ENCODE measurements at places on chromosomes 4 and X.

DNA sequence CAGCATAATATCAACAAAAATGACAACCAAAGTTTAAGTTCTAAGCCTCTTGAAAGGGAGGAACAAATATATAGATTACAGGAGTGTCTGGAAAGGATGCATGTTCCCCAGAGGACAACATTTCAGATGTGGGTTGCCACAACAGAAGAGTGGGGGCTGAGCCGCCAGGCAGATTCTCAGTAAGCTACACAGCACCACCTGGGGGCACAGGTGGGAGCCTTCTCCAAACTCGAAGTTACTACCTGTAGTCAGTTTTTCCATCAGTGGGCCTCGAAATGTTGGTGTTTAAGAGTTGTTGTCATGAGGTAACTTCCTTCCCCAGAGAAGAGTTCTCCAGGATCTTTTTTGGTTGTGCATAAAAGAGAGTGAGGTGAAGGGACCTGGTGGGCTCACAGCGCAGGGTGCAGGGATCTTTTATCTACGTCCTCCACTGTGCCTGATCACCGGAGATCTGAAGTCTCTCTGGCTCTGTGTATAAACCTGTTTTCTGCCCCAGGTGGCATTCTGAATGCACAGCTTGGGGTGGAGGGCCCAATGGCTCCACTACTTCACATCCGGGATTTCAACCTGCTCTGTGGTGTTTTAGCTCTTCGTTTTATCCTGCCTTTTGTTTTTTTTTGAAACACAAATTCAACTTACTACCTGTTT is 58.4 kb upstream of the STS start:
- DNase-seq, result no peak

DNA sequence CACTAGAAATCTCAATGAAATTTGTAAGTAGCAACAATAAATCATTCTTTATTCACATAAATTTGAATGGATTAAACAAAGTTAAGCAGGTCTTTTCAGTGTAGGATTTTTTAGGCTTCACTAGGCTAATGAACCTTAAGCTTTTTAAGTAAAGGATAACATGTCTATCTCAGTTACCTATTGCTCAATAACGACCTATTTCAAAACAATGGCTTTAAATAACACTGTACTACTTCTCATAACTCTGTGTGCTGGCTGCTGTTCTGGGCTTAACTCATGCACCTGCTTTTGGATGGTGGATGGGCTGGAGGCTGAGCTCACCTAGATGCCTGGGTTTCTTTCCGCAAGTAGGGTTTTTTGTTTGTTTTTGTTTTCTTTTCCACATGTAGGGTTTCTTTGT is 495.0 kb upstream of the SLIT2 start:
- no peak for DNase-seq

- no peak for DNase-seq
These were observed 6.2 kb upstream of the CSF2RA start for GRCh38 chrX:1262369-1262768.

- DNase-seq, result no peak
These were observed 33.7 kb downstream of the IDS start for GRCh38 chrX:149471397-149471796.

- no peak for DNase-seq
These were observed 102.3 kb downstream of the ANKRD50 start for GRCh38 chr4:124610211-124610610.

DNA sequence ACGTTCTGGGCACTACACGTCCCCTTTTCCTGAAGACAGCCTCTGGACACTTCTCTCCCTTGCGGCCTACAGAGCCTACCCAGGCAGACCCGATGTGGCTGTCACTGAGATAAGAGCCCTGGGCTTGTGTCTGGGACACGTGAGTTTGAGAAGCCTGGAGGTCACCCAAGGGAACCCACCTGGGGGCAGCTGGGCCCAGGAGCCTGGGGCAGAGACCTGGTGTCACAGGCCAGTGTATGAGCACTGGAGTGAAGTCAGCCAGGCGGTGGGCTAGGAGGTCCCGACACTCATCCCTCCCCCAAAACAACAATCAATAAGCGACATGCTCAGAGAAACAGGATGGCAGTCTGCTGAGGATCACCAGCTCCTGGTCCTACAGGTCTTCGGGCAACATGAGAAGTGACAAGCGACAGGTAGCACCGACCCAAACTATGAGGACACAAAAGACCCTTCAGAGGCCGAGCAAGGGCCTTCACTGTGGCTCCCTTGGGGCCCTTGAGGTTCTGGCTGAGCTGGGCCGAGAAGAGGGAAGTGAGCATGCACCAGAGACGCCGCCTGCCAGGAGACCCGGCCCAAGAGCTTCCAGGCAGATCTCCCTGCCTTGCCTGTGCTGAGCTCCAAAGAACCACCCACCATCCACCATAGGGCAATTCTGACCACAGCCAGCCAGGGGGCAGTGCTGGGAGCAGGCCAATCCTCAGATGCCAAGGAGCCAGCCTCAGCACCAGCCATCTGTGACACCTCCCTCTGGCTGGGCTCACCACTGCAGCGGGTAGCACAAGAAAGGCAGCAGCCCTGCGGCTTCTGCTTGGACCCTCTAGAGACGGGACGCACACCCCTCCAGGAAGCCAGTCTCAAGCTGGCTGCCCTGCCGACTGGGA is 11.0 kb upstream of the DUSP9 start:
- DNase-seq, result no peak

DNA sequence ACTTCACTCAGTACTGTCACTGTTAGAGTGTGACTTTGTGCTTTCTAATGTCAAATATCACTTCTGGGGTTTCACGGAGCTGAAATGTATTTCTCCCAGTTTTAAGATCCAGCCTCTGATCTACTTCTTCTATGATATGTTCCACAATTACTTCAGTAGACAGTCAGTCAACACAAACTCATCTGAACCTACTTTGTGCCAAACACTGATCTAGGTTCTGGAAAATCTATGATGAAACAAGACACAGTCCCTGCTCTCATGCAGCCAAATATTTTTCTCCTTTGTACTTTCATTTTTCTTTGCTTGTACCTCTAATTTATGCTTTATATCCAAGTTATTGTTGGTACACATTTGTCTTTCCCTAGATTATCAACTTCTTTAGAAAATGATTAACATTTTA is 641.3 kb upstream of the FTHL17 start:
- DNase-seq, result no peak

DNA sequence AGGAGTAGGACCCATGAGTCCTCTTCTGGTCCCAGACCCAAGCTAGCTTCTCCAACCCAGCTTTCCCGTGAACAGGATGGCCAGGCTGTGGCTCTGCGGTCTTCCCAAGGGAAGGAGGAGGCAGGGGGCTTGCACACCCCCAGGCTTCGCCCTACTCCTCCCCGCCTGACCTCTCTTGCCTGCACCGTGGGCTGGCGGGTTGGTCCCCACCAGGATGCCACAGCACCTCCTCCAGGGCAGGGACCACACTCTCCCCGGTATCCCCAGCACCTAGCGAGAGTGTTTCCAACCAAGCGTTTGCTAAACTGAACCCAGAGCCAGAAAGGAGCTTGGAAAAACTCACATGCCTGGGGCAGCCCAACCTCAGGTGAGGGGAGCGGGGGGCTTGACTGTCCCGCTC is 9.0 kb upstream of the S100P start:
- DNase-seq, result no peak

DNA sequence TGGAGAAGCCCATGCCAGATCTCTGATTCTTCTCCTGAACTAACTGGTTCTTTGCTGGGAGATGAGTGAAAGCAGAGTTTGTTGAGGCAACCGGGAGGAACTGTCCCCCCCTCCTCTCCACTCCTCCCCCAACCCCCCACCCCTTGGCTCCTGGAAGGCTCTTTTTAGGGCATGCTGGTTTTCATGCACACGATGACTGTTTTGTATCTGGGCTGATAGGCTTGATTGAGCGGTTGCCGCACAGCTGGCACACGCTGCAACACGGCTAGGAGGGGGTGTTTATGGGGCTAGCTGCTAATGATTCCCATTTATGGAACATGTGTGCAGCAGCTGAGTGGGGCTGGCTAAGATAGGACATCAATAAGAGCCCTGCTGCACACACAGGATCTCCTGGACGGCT is 137.2 kb downstream of the SMIM20 start:
- DNase-seq, result no peak

- no peak for DNase-seq
These were observed 120.2 kb upstream of the WDFY3 start for GRCh38 chr4:85086721-85087120.

- no peak for DNase-seq
These were observed 90.6 kb downstream of the DLG3 start for GRCh38 chrX:70535198-70535597.

- no peak for DNase-seq
These were observed 15.3 kb downstream of the GPR174 start for GRCh38 chrX:79159800-79160199.

- no peak for DNase-seq
These were observed 51.4 kb downstream of the OTC start for GRCh38 chrX:38403834-38404233.

- DNase-seq, result no peak
These were observed 113.9 kb downstream of the SNCA start for GRCh38 chr4:89723096-89723495.

DNA sequence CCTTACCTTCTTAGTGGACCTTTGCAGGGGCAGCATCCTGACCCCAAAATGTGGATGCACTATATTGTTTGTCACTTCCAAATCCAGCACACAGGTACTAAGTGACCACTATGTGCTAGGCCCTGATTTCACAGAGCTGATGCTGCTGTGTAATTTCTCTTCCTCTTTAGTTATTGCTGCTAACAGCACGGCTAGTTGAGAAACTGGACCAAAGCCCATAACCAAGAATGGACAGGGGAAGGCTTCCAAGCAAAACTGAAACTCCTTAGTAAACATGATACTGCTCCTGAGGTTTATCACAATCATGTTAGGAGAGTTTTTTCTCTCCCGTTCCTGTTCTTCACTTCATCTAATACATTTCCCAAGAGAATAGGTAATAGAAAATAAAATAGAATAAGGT is 172.9 kb upstream of the TTC29 start:
- DNase-seq, result no peak

DNA sequence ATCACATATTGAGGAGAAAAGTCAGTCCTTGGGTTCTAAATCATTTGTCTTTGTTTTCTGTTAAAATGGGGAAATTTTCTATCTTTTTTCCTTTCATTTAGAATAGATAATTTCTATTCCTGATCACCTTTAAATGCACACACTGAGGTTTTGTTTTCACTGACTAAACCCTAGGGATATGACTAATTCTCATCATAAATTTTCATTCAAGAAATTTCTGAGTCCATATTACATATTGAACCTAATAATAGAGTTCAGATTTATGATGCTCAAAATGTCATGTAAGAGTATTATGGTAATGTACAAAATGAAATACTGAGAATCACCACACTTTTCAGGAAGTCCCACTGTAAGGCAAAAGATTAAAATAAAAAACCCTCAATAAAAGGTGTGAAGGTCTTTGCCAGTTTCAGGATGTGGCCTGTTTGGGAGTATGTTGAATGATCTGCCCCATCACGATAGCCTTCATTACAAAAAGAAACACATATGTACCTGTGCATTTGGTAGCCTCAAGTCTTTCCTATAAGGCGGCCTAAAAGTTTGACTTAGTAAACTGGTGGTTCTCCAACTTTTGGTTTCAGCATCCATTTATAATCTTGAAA is 49.4 kb downstream of the LEF1 start:
- DNase-seq, result no peak

DNA sequence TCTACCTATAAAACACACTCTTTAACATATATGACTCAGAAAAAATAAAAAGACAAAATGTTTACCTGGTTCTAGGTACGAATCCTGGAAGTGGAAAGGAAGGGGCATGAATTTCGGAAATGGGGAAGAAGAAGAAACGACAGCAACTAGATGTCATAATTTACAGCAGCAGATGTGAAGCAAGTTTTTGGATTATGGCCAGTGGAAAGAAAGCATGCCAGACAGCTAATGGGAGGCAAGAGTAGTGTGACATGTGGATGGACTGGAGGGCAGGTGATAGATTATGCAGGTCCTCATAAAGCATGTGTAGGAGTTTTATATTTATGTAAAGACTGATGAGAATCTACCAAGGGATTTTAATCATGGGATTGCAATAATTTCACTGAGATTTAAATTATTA is 279.0 kb upstream of the TACR3 start:
- DNase-seq, result no peak

GRCh38 chrX:152480269-152481212 is 29.4 kb upstream of the GABRA3 start:
- DNase-seq, result no peak

- no peak for DNase-seq
These were observed 58.1 kb downstream of the LINC00632 start for GRCh38 chrX:140767646-140768045.

- DNase-seq, result no peak
These were observed 36.2 kb downstream of the ARHGAP10 start for GRCh38 chr4:147768113-147768512.

DNA sequence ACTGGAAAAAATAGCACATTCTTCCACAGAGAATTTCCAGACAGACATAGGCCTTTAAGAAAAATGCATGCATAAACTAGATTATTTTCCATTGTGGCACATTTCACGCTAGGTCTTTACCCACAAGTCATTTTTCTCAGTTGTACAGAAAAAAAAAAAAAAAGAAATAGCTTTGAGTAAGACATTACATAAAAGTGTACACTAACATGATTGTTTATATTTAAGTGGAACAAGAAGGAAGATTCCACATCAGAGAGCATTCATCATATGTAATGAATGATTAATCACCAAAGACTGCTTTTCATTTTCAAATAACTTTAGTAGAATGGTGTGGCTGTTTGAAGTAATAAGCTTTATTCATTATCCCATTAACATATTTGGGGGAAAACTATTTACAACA is 1270.2 kb upstream of the AGA start:
- no peak for DNase-seq

DNA sequence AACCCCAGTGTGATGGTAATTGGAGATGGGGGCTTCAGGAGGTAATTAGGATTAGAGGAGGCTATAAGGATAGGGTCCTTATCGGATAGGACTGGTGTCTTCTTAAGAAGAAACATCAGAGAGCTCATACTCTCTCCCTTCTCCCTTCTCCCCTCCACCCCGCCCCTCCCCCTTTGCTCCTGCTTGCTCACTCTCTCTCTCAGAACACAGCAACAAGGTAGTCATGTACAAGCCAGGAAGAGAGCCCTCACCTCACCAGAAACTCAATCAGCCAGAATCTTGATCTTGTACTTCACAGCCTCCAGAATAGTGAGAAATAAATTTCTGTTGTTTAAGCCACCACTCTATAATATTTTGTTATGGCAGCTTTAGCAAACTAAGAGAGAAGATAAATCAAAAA is 4.5 kb downstream of the DDX60L start:
- no peak for DNase-seq

GRCh38 chr4:144650311-144651005 is 4.5 kb downstream of the HHIP start:
- DNase-seq, result no peak

Measured in hypothalamus (tissue), 51 donors.